ENCODE measurements at places on chromosomes 4 and X.

- no peak for DNase-seq
Measured at GRCh38 chrX:69844636-69845035, 205.1 kb downstream of the AWAT2 start.

DNA sequence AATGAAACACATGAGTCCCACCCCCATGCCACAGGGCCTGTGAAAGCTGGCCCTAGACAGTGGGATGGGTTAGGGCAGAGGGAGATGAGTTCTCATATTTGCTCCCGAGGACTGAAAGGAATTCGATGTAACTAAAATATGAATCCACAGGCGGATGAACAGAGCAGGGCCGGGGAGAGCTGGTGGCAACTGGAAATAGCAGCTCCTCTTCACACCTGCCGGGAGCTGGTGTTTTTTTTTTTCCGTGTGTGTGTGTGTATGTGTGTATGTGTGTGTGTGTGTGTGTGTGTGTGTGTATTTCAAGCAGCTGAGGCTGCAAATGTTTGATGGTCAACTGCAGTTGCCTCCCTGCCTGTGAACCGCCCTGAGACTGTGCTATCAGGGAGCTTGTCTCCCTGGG is 115.1 kb upstream of the PSAPL1 start:
- no peak for DNase-seq

DNA sequence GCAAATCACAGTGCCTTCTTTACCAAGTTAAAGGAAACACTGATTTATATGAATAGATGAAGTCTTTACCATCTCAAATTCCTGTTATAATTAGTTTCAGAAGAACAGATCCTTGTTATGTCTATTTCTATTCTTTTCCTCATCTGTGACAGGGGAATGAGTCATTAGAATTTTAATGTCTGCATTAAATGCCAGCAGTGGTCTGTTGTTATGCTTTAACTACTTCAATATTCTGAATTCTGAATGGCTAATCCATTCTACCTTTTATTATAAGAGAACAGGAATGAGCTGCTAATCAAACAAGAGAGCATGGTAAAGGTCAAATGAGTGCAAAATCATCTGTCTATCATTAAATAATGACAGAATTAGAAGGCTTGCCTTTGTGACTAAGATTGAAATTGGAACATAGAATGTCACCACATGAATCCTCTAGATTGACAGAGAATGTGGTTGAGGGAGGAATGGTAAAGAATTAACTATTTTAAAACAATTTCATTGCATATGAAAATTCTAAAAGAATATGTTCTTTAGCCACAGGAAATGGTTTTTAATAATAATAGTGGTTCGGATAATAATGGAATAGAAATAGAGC is 935.5 kb downstream of the ADGRL3 start:
- DNase-seq = no peak

DNA sequence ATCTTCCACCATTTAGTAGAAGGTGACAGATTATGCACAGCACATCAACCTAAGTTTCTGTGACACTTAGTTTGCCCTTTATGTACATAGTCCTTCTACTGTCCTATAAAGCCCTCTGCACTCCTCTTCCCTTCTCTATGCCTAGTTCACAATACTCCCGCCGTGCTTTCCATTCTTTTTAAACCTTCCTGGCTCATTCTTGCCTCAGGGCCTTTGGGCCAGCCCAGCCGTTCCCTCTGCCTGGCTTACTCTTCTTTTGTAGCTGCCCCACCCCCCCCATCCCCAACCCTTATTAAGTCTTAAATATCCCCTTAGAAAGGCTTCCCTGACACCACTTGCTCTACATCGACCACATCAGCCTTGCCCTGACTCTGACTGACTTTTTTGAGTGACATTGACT is 33.0 kb downstream of the SGMS2 start:
- DNase-seq = no peak

DNA sequence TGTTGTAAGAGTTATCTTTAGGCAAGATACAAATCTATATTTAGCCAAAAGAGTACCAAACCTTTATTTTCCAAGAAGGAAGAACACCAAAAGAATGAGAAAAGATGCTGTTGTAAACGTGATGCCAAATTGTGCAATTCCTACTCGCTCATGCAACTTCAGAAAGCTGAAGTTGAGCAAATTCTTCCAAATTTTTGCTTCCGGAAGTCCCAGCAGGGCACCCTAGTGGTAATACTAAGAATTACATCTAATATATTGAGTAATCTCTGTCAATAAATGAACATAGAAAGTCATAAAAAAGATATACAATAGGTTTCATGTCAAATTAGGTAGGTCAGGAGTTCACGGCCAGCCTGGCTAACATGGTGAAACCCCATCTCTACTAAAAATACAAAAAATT is 36.0 kb upstream of the SMARCAD1 start:
- DNase-seq = no peak

GRCh38 chr4:820230-821172 is 5.4 kb downstream of the CPLX1 start:
- DNase-seq = no peak

GRCh38 chr4:18980516-18981233 is 959.1 kb upstream of the LCORL start:
- no peak for DNase-seq

DNA sequence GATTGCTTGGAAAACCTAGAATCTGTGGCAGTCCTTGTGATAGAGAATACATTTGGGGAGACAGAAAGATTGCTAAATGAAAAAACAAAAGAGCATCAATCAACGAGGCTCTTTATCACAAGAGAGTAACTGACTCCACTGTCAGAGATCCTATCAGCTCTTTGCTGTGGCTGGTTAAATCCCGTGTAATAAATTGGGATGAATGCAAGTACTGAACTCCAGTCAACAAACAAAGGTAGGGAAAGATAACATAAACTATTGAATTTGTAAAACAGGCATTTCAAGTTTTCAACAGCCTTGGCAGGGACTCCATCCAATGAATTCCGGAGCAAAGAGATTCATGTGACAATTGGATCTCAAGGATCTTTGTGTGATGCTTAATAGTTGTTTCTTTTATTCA is 21.3 kb downstream of the MMRN1 start:
- DNase-seq = no peak

DNA sequence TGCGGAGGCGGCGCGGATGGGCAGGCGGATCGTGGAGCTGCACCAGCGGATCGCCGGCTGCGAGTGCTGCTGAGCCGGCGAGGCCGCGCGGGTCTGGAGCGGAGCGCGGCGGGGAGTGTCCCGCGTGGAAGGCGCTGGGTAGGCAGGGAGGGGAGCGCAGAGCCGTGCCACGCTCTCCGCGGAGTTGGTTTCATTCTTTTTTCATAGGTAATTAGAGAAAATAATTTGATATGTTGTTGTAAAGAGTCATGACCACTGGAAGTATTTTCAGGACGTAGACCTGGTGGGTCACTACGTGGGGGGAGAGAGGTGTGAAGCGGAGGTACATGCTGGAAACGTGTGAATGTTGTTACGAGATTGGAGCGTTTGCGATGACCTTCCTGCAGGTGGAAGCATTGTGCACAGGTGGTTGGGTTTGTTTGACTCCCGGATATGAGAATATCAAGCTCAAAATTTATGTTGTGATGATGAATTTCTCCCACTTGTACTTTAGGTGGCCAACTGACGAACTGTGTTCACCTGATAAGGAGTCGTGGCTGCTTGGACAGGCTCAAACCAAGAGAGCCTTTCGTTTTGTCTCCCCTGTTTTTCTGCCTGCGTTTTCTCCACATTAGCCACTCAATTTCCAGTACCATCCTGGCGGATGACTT is 19.1 kb upstream of the S100P start:
- no peak for DNase-seq

DNA sequence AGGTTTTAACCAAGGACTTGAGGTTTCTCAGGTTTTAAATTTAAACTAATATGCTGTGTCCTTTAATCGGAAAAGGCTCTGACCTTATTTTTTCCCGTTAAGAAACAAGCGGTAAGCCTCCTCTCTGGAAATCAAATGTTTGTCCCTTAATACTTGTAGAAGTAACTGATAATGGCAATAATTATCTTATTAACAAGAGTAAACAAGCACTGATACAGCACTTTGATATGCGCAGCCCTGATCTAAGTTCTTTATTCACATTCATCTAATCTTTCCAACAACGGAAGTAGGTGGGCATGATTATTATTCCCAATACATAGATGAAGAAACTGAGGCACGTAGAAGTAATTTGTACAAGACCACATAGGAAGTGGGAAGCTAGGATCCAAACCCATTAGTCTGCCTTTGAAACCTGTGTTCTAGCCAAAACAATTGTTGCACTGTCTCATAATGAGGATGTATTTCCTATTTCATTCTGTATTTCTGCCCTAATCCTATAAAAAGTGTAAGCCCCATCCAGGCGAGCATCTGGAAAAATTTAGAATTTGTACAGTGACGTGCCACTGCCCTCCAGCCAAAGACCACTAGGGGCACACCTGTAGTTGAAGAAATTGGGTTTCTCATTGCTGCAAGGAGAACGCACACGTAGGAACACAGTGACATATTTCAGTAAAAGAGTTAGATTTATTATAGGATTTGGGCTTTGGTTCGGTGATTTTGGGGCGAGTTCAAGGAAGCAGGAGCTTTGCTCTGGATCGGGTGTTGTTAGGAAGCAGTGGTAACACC is 606 bp downstream of the CXorf58 start:
- no peak for DNase-seq

DNA sequence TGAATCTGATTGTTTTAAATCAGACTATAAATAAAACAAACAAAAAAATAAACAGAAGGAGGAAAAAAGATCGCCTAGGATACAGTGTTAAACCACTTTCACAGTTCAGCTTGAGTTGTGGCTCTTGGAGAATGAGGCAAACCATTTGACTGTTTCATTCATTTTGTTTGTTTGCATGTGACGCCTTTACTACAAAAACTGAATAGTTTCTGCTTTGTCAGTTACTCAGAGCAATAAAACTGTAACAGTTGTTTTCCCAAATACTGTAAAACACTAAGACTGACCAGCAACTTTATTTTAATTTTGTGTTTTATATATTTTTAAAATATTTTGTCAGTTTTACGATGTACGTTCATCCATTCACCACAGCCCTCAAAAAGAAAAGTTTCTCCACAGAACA is 214.5 kb downstream of the FBXW7 start:
- no peak for DNase-seq

DNA sequence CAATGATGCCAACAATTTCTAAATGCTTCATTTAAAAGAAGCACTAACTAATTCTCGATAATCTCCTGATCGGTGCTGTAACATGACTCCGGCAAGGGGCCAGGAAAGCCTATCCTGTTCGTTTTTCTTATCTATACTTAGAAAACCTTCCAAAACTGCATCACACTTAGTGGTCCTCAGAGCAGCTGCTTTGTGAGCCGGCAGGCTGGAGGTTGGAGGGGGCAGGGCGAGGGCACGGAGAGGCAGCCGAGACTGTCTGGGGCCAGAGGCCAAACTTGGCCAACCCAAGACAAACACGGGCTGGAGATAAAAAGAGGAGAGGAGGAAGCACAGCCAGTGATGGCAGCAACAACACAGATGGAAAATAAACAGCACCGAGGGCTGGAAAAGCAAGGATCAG is 455.7 kb downstream of the BCOR start:
- DNase-seq = no peak

- DNase-seq = no peak
Measured at GRCh38 chr4:67632492-67632891, 68.5 kb downstream of the UBA6 start.

DNA sequence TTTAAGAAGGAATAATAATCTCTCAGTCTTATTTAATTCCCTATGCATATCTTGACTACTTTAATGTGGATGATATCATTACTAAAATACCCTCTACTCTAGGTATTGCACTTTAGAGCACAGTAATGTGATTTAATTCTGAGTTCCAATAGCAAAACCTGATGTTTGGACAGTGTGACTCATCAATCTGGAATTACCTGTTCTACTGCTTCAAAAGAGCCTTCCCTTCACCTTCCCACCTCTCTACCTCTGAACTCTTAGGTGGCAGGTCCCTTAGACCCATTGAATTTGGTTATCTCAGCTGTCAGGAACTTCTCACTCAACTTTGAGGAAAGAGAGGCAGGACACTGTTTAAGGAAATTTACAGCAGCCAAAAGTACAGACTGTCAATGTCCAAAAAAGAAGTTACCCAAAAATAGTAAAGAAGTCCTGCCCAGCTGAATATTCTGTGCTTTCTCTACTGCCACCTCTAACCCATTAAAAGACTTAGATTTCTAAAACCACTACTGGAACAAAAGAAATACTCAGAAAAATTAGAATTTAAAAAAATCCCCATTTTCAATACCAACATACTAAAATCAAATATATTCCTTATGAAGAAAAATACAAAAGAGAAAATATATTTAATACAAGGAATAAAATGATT is 123.1 kb upstream of the GPM6A start:
- no peak for DNase-seq

- DNase-seq = no peak
Measured at GRCh38 chr4:106766519-106766918, 269.6 kb downstream of the DKK2 start.

DNA sequence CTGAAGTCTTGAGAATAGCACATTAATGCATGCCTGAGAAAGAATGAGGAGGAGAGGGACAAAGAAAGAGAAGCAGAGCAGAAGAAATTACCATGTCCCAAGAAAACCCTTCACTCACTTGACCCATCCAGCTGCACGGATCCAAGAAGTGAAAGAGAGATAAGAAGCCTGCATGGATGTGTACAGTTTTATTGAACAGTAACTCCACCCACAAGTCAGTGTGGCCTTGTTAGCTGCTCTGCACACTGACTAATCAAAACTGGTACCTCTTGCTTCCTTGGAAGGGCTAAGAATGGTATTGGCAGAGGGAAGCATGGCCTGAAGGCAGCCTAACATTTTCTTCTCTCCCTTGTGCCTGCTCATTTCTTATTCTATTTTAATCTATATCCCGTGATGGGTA is 163.9 kb downstream of the SLC7A11 start:
- no peak for DNase-seq

GRCh38 chr4:162684371-162684700 is 482.4 kb downstream of the NAF1 start:
- DNase-seq = no peak

DNA sequence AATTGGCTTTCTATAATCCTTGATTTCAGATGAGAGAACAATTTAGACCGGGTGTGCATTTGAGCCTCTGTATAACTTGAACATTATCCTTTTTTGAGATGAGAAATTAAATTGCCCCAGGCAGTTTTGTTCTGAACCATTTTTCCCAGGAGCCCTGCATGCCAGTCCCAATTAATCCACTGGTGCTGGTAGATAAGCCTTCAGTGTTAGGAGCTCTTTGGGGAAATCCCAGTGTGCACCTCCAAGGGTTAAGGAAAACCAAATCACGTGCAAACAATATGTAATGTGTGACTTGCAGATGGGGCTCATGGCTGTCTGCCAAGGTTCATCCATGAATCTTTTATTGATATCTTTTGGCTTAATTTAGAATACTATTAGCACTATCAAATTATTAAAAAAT is 43.2 kb downstream of the KIT start:
- no peak for DNase-seq
